ENCODE measurements at places on chromosomes 1 and 21.
A peak's percentile ranks its signal among the peaks of the same experiment; 100 is the strongest.

DNA sequence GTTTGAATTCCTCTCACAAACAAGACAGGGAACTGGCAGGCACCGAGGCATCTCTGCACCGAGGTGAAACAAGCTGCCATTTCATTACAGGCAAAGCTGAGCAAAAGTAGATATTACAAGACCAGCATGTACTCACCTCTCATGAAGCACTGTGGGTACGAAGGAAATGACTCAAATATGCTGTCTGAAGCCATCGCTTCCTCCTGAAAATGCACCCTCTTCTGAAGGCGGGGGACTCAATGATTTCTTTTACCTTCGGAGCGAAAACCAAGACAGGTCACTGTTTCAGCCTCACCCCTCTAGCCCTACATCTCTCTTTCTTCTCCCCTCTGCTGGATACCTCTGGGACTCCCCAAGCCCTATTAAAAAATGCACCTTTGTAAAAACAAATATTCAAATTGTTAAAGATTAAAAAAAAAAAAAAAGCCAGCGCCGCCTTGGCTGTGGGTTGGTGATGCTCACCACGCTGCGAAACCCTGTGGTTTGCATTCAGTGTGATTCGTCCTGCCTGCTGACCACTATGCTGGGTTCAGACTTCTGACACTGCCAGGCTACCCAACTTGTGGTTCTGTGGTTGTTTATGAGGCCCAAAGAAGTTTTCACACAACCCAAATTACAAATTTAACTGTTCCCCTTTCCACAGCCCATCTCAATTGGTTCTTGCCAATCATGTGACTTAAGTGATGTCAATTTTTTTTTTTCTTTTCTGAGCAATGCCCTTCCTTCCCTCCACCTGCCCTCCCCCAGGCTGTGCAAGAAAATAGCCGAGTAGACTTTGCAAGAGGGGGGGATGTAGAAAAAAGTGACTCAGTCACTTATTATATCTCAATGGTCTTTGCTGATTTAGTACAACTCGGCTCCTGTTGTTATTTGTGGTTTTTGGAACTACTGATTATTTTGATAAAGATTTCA lies at the start of gene RUNX1:
TSS of gene RUNX1 (minus strand) at position 597 of the 912 bp plus-strand sequence.
- peak; percentile 37 for DNase-seq

GRCh38 chr1:30684881-30685795 lies 38.2 kb downstream of the MATN1 start:
- DNase-seq, result no peak

GRCh38 chr1:204602111-204602579 lies 83.4 kb downstream of the LRRN2 start:
- no peak for DNase-seq

- DNase-seq, result no peak
Measured at GRCh38 chr1:186792870-186793581, 35.7 kb upstream of the PLA2G4A start.

DNA sequence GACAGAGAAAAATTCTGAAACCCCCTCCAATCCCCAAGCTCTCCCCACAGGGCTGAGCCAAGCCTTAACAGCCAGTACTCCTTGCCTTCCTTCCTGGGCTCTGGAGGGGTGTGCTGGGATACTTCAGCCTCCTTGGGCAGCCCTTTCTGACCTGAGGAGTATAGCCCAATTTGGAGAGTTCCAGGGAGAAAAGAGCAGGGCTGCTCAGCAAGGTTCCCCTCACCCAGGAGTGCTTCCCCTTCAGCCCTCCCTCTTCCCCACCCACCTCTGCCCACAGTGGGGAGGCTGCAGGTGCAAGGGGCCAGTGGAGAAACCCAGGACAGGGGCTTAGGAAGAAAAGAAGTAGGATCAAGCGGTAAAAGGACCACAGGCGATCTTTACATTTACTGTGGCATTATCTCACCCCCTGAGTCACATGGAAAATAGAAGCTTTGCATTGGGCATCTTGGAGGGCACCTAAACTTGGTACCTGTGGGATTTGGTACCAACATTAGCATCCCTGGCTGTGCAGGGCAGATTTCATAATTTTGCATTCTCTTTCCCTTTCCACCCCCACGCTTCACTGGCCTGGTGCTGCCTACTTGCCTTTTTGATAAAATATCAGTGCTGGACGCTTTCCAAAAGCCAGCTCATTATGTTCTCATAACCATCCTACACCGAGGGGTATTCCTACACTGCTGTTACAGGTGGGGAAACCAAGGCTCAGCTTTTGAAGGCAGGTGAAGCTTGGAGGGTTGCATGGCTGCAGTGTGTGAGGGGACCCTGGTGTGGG lies 2.8 kb upstream of the ADORA1 start:
- DNase-seq, result no peak

DNA sequence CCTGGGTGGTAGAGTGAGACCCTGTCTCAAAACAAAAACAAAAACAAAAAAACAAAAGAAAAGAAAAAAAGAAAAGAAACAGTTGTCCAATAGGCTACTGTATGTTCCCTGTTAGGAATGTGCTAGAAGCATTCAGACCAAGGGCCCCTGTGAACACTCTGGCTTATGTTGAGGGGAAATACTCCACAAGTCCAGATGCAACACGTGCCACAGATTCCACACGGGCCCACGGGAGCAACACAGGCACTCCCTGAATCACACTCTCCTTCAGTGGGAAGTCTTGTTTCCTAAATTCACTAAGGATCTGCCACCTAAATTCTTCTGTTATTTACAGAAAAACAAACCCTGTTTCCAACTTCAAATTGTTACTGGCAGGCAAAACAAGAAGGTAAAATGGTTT lies 291.1 kb downstream of the PCP4 start:
- no peak for DNase-seq

GRCh38 chr1:21106709-21107108 lies 70.0 kb downstream of the EIF4G3 start:
- DNase-seq, result no peak

DNA sequence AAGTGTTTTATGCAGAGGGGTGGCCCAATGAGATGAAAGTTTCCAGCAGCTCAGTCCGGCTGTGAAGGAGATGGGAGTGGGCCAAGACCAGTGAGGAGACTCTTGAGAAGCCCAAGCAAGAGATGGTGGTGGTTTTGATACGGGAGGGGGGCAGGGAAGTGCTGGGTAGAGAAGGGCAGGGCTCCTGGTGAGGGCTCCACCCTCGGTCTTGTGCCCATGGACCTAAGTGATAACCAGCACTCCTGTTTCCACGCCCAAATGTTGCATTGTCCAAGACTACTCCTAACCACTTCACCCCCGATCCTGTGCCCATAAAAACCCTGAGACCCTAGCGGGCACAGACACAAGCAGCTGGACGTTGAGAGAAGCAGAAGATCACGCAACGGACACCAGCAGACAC lies 140.9 kb downstream of the MIS18A start:
- no peak for DNase-seq

DNA sequence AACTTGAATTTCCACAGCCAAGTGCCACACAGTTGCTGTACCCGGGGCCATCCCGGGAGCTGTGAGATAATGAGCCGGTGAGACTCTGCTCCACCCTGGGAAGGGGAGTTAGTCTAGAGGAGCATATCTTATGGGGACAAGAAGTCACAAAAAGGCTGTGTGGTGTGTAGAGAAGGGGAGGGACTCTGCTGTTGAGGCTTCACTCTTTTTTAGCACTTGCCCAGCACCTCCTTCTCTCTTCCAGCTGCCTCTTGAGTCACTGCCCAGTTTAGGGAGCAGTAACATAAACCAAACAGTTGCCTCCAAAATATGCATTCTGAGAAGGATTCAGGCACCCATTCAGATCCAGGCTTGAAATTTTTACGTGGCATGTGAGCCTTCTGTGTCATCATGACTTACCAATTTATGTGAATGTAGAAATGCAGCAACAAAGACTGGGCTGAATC lies 744 bp upstream of the WDR26 start:
- DNase-seq, result no peak

DNA sequence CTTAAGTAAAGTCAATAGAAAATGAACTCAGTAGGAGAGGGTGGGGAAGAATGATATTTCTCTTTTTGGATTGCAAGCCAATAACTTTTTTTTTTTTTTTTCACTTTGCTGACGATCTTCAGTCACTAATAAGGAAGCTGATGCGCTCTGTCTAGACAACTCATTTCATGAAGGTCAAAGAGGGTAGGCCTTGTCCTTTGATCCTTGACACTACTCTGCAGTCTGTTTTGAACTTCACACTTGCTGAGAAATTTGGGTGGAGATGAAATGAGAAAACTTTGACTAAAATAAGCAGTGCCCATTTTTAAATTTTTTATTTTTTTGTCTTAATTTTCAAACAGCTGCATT lies 20.9 kb upstream of the PLXNA2 start:
- DNase-seq, result no peak

- DNase-seq, result no peak
Measured at GRCh38 chr1:8633741-8634501, 183.5 kb downstream of the RERE start.

- DNase-seq, result no peak
Measured at GRCh38 chr1:108801101-108801500, 54.6 kb downstream of the STXBP3 start.

- DNase-seq, result no peak
Measured at GRCh38 chr1:178267646-178268094, 173.8 kb downstream of the RASAL2 start.

GRCh38 chr1:53878492-53879105 lies 11.0 kb downstream of the YIPF1 start:
- no peak for DNase-seq

GRCh38 chr1:18486195-18486594 lies 5.5 kb downstream of the KLHDC7A start:
- no peak for DNase-seq

DNA sequence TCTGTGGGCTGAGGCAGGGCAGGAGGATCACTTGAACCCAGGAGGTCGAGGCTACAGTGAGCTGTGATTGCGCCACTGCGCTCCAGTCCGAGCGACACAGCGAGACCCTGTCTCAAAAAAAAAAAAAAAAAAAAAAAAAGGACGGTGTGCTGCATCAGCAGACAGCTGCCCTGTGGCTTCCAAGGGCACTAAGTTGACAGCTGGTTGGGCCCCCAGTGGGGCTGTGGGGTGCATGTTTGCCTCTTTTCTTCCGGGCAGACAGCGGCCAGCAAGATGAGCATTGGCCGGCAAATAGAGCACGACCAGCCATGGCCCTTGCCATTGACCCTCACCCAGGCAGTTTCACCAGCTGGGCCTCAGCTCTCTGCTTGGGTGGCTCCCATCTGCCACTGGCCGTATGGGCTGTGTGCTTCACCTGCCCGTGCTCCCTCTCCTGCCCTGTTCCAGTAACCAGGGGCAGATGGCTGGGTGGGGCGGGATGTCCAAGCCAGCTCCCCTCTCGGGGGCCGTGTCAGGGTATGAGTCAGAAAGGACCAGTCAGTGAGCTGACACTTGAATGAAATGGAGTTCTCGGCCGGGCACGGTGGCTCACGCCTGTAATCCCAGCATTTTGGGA lies 12.3 kb upstream of the SLC25A34 start:
- no peak for DNase-seq

DNA sequence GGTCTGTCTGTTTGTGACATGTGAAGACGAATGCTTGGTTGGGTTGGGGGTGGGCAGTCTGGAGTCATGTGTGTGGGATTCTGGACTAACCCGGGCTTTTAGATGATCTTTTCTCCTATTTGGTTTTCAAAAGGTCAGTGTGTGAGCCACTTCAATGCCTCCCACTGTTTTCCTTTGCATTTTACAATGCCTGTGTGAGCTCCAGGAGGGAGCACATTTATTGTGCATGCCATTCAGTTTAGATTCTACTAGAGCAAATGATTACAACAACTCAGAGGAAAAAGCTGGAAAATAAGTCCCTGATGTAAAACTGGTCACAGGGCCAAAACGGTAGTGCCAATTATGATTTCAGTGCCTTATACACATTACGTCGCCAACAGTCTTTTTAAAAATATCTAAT lies 90.9 kb downstream of the LYPLAL1 start:
- DNase-seq, result no peak

- no peak for DNase-seq
Measured at GRCh38 chr1:163291461-163291860, 30.3 kb upstream of the NUF2 start.

- no peak for DNase-seq
Measured at GRCh38 chr1:31879981-31880608, 58.1 kb downstream of the PTP4A2 start.

DNA sequence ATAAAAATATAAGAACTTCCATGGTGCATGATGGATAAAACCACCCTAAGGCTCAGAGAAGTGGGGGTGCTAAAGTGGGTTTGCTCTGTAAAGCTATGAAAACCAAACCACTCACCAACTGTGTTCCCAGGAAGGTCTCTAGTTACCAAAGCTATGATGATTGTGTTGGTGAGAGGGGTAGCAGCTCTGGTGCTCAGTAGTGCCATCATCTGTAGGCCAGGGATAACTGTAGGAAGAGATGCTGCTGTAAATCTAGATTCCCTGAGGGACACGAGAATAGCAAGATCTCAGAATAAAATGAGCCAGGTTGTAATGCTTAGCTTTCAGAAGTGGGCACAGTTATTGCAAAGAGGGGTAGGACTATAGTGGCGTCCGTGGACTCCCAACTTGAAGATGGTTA lies 124.5 kb downstream of the GREM2 start:
- no peak for DNase-seq

- DNase-seq, result no peak
Measured at GRCh38 chr1:28934676-28935075, 20.3 kb downstream of the EPB41 start.

GRCh38 chr21:28069450-28069923 lies 923.2 kb downstream of the LTN1 start:
- no peak for DNase-seq

GRCh38 chr1:213719462-213719861 lies 268.3 kb upstream of the PROX1 start:
- no peak for DNase-seq

GRCh38 chr1:34331020-34331926 lies 154.6 kb downstream of the C1orf94 start:
- no peak for DNase-seq

GRCh38 chr1:172325531-172325930 lies 95.0 kb upstream of the C1orf105 start:
- DNase-seq, result no peak

- no peak for DNase-seq
Measured at GRCh38 chr1:198558402-198558801, 17.9 kb upstream of the ATP6V1G3 start.

GRCh38 chr1:163399001-163399400 lies 77.2 kb downstream of the NUF2 start:
- DNase-seq, result no peak

DNA sequence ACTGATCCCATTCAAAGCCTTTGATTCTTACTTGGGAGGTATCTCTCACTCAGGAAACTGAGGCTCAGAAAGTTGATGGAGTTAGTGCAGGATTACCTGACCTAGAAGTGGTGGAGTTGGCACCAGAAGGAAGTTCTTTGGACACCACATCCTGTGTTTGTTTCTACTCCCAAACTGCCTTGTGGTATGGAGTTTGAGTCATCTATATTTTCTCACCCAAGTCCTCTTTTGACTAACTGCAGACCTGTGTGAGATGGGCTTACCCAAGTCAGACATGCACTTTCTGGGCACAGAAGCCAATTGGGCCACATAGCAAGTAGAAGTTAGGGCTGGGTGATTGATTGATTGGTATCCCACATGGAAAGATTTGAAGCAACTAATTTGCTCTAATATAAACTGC lies 36.1 kb downstream of the FGGY start:
- DNase-seq, result no peak

DNA sequence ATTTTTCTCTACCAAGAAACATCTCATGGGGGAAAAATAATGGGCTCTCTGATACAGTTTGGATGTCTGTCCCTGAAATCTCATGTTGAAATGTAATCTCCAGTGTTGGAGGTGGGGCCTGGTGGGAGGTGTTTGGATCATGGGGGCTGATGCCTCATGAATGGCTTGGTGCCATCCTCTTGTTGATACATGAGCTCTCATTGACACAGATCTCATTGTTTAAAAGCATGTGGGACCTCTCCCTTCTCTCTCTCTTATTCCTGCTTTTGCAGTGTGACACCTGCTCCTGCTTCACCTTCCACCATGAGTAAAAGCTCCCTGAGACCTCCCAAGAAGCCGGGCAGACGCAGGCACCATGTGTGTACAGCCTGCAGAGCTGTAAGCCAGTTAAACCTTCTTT lies 332.5 kb upstream of the NRIP1 start:
- DNase-seq, result no peak
